NCI-H1930 (cell line): ENCODE measurements at places on chromosomes 16 and 17.

DNA sequence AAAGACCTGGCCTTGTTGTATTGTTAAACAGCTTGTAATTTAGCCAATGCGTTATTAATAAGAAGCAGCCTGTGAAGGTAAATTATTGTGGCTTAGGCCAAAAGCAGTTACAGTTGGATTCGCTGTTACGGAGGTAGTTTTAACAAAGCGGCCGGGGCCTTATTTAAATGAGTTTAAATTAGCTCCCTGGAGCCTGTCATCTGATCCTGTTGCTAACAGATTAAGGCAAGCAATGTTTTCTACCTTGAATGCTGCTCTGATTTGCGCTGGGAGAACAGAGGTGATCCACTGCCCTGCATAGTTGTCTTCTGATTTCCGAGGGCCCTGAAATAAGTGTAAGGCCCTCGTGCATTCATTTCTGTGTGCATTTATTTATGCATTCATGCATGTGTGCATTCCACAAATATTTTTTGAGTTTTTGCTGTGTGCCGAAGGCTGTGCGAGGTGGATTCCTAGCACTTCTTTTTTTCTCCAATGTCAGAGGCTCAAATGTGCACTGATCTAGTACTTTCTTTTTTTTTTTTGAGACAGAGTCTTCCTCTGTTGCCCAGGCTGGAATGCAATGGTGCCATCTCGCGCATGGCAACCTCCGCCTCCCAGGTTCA is 10.9 kb downstream of the SEC14L5 start:
- peak; percentile 52 for DNase-seq

GRCh38 chr16:16007743-16008111 is 58.3 kb downstream of the ABCC1 start:
- no peak for DNase-seq

- no peak for DNase-seq
Observed at GRCh38 chr16:17526956-17527937, 56.5 kb upstream of the XYLT1 start.

DNA sequence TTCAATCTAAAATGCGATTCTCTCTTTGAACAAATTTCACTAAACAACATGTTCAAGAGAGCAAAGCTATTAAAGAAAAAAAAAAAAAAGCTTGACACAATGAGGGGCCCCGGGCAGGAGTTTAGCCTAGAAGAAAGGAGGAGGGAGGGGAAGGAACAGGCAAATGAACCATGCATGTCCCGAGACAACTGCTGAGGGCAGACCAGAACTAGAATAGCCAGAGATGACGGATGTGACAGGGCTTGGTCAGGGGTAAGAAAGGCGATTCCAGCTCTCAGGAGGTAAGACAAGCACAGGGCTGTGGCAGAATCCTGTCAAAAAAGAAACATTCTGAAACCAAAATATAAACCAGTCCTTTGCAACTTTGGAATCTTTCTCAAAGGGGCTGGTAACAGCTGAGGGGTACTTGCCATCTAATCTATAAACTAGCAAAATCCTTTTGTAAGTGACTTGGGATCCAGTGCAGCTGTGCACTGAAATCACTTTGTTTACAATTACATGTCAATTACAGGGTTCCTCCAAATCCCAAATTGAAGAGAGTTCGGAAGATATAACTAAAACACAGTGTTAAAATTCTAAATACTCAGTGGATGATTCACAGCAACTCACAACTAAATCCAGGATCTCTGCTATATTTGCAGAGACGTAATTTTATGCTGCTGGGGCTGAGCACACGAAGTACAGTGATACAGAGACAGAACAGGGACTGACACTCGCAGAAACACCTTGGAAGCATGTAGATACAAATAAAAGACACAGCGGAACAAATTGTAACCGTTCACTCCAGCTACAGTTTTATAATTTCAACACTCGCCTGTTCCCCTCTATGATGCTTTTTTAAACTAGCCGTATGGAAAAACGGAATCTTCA is 567.4 kb upstream of the ZFHX3 start:
- DNase-seq = no peak

- DNase-seq = no peak
Observed at GRCh38 chr17:21005367-21005766, 37.4 kb downstream of the USP22 start.

DNA sequence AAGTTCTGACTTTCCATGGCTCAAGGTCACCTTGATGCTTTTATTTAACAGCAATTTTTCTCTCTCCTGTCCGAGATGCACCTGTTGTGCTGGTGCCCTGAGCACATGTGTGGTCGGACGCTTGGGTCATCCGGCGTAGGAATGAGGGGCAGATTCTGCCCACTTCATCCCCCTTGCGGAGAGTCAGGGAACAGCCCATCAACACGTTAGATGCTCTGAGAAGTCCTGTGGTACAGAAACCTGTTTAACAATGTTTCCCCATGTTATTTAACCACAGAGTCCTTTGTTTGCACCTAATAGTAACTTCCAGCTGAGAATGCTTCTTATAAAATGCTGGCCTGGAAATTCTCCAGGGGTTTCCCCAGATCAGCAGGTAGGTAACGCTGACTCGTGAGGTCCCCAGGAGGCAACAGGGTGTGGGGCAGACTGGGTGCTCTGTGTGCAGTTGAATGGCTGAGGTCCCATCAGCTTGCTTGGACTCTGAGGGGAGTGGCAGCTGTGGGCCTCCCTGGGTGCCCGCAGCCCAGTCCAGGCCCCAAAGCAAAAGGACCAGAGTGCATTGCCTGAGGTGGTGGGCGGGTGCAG is 17.8 kb downstream of the DOC2B start:
- no peak for DNase-seq

DNA sequence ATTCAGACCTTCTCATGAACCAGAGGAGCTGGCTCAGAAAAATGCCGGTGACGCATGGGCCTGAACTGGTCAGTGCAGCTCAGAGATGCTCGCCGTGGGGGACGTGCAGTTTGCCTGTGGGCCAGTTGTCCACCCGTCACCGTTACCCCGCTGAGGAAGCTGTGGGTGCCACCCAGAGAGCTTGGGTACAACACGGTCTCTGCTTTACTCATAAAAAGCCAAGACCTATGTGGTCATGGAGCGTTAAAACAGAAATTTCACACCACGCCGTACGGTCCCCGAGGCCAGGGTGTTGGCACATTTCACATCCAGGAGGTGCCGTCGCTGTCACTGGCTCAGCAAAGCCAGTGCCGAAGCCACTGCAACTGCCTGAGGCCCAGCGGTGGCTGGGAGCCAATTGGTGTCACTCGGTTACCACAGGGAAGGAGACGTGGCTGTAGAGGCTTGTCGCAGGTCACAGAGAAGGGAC is 120.9 kb downstream of the METRNL start:
- no peak for DNase-seq

- DNase-seq = no peak
Observed at GRCh38 chr17:72416905-72417304, 296.1 kb downstream of the SOX9 start.

DNA sequence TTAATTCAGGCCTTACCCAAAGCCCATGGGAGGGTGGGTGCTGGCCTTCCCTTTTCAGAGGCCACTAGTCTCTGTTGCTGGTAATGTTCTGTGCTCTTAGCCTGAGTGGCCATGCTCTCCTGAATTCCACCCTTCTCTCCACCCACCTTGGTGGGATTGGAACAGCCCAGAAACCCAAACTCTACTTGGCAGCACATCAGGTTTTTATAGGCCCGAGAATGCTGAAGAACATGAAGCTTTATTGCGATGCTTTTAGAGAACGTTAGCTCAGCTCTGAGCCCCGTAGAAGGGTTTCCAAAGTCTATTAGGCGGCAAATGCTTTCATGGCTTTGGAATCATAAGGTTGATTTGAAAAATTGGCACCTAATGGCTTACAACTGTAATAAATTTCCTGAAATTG is 209.3 kb downstream of the MSI2 start:
- no peak for DNase-seq

- no peak for DNase-seq
Observed at GRCh38 chr17:15462976-15463772, 4.2 kb downstream of the CDRT4 start.

- DNase-seq = no peak
Observed at GRCh38 chr16:68478526-68479250, 30.4 kb upstream of the SMPD3 start.

DNA sequence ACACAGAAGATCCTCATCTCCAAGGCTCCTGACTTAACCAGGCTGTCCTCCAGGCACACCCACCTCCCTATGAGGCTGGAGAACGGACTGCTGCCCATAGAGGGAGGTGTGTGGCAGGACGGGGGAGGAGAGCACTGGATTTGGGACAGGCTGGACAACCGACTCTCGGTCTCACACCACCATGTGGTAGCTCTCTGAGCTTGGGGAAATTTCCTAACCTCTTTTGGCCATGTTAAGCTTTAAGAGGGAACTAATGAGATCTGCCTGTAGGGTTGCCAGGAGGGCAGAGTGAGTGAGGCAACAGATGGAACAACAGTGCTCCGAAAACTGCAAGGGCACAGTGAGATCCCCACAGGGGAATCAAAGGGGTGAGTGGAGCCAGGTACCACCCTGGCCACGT is 32.7 kb downstream of the RHBDL3 start:
- DNase-seq = no peak

DNA sequence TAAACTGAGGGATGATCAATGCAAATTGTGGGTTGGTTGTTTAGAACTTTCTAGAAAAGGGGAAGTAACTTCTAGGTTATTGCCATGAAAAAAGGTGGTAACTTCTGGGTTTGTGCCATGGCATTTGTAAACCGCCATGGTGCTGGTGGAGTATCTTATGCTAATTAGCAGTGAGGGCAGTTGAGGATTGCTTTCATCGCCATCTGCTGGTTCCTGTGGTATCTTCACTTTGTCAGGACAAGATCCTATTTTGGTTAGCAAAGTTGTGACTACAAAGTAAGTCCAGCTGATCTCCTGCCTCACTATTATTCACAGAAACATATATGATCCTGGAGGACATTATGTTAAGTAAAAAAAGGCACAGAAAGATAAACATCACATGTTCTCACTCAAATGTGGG is 1332.3 kb downstream of the CDH11 start:
- no peak for DNase-seq

DNA sequence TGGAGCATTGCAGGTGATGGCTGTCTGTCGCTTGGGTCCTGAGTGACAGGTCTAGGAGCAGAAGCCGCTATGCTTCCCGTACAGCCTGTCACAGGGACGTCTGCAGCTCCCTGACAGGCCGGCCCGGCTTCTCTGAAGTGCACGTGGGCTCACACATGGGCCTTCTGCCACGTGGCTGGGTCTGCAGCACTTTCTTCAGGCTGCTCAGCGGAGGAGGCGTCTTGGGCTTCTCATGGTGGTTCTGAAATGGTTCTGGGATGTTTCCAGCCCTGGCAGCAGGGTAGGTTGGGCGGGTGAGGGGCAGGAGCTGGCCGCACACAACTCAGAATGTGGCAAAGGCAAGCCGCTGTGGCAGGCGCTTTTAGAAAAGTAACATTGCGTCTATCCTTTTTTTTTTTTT is 80.3 kb upstream of the ZNF750 start:
- no peak for DNase-seq

- peak; percentile 7 for DNase-seq
Observed at GRCh38 chr17:65898651-65899050, 293.3 kb downstream of the CEP112 start.

DNA sequence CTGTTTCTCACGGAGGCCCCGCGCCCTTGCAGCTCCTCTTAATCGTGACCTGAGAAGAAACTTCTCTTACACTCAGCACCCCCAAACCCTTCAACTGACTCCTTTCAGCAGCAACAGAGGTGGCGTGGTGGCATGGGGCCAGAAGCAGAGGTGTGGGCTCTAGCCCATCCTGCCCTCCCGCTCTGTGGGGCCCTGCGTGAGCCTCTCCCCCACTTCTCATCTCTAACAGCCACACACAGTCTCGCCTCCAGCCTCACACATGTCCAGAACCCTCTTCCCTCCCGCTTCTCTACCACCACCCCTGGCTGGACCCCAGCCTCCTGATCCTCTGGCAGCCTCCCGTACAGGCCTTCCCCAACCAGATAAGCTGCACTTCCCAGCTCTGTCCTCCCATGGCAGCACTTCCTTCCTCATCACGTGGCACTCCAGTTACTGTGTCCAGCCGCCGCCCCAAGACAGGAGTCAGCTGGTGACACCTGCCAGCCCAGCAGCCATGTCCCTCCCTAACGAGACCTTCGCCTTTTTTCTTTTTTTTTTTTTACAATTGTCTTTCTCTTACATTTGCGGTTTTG is 30.5 kb downstream of the NSMCE1 start:
- DNase-seq = no peak

DNA sequence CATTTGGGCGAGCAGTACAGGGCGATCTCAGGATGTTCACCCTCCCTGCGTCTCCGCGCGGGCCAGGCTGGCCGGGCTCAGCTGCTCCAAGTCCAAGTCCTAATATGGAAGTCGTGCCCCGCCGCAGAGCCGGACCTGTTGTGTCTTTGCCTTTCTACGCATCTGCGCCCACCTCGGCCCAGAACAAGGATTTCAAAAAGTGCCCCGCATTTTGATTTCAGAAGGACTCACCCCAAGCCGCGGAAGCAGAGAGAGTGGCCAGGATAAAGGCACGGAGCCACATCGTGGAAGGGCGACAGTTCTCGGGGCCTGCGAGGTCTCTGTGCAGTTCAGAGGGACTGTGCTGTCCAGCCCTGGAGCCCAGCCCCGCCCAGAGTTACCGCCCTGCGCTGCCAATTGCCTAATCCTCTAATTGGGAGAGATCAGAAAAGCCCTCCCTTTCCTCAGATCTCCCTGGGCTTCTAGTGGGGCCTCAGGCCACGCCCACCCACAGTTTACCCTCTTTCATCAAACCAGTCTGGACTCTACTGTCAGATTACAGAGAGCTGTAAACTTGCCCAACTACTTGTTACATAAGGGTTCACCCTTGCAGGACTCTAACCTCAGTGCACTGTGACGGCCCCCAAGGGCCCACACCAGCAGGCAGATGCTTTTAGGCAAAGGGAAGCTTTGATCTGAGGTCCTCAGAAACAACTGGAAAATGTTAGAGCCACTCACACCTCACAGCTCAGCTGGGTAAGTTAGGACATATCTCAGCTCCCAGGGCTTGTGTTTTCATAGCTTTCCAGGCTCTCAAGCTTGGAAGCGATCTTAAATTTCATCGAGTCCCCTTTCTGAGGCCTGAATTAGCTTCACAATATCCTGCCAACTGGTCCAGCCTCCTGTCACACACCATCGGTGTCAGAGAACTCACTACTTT is at the start of gene CES1:
Gene CES1 (minus strand): TSS at position 324 of the 919 bp plus-strand sequence. CDS start 41 bp downstream, at position 283.
- DNase-seq = no peak

DNA sequence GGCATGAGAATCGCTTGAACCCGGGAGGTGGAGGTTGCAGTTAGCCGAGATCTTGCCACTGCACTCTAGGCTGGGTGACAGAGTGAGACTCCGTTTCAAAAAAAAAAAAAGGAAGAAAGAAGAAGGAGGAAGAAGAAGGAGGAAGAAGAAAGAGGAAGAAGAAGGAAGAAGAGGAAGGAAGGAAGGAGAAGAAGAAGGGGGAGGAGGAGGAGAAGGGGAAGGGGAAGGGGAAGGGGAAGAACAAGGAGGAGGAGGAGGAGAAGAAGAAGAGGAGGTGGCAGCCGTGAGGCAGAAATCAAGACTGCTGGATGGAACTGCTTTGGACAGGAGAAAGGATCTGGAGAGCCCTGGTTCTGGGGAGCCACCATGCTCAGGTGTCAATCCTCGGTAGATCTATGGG is 29.7 kb upstream of the PEMT start:
- DNase-seq = no peak

- no peak for DNase-seq
Observed at GRCh38 chr16:27689711-27690110, 139.8 kb downstream of the KATNIP start.

- no peak for DNase-seq
Observed at GRCh38 chr17:245020-245419, 63.6 kb upstream of the DOC2B start.
